ENCODE measurements at places on chromosomes 6 and 20. TPM values are rescaled to one million over a fixed set of nuclear protein-coding genes. Genes with fewer than 3 reads are reported as not detected.

DNA sequence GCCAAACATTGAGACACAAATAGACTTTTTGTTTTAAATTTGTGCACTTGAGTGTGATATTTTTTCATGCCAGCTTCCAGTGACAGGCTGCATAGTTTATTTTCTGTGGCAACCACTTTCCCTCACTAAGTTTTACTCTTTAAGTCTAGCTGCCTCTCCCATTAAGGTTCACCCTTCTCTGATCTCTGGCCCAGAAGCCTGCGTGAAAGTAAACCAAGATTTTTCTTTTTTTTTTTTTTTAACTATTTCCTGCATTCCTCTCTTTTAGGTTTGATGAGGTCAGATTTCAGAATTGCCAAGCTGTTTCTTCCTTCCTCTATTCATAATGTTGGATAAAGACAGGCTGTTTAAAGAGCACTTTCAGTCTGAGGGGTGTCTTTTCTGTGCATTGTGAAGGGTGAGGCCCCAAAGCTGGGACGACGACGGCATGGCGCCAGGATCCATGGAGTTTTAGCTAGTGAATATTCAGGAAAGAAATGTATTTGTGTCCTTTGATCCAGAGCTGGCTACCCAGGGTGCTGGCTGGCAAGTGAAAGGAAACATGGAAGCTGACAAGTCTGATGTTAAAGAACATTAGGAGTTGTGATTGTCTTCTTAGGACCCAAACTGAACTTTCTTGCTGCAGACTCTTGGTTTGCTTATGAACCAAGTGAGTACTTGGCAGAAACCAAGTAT is 50.7 kb downstream of the DOK5 start:
- peak; percentile 15 for DNase-seq

DNA sequence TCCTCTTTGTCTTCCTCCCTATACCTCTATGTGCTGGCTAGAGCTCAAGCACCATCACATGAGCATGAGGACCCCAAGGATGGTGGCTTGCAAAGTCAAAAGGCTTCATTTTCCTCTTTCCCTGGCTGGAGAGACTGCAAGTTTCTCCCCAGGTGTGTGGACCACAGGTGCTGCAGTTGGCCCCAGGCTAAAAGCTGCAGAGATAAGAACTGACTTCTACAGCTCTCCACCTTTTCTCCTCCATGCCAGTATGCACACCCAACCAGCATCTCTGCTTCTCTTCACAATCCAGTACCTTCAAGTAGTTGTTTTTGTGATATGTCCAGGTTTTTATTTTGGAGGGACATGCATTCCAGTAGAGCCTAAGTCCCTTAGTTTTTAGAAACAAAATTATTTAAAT is 29.1 kb downstream of the PRKN start:
- no peak for DNase-seq

DNA sequence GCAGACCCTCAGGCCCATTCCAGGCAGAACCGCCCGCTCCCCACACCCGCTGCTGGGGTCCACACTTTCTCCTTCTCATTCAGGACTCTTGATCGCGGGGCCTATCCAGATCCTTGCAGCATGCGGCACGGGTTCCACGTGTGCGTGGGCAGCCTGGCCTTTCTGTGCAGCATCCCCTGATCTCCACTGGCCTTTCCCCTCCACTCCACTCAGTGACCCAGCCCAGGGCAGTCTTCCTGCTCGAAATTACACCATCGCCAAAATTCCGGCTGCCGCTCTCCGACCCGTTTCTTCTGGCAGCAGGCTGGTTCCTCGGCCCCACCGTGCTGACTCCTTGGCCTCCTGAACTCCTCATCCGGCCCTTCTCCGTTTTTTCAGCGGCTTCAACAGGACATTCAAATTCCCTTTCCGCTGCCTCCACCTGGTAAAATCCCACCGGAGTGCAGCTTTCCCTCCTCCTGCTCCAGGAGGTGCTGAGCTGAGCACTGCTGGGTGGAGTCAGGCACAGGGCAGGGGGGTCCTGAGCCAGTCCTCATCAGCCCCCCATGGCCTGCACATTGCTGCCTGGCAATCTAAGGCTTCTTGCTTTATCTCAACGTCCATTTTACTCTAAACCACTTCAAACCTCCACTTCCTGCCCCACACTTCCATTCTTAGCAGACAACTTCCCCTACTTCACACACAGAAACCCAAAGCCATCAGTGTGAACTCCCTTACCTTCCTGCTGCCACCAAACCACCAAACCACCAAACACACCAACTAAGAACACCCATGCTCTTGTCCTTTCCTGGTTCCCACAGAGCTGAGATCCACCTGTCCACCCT is 9.0 kb downstream of the SFT2D1 start:
- no peak for DNase-seq

DNA sequence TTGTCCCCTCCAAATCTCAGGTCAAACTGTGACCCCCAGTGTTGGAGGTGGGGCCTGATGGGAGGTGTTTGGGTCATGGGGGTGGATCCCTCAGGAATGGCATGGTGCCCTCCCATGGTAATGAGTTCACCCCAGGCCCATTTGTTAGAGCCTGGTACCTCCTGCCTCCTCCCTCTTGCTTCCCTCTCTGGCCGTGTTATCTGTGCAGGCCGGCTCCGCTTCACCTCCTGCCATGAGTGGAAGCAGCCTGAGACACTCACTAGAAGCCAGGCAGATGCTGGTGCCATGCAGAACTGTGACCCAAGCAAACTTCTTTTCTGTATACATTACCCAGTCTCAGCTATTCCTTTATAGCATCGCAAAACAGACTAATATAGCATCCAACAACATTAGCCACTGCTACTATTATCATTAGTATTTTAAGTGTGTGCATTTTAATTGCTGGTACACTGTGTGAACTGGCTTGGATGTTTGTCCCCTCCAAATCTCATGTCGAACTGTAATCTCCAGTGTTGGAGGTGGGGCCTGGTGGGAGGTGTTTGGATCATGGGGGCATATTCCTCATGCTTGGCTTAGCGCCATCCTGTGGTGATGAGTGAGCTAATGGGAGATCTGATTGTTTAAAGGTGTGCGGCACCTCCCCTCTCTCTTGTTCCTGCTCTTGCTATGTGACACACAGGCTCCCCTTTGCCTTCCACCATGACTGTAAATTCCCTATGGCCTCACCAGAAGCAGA is 12.2 kb upstream of the OSER1 start:
- no peak for DNase-seq

DNA sequence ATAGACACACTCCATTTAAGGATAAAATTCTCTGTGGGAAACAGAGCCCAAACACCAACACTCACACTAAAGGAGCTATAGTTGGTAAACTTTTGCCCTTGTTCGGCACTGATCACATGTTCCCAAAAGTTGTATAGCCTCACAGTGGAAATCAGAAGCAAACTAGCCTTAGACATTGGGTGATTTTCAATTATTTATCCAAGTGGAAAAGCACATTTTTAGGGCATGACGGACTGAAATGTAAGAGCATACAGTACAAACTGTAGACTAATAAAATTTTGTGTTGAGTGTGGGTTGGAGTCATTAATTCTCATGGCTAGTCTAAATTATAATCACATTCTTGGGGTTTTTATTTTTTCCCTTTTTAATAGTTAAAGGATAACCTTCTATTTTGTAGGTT is 202.4 kb downstream of the MOXD1 start:
- peak; percentile 28 for DNase-seq

The DDO gene
- total RNA-seq, result 0.89 TPM

- DNase-seq, result no peak
Observed at GRCh38 chr6:134318236-134318973, 493 bp upstream of the SGK1 start.

DNA sequence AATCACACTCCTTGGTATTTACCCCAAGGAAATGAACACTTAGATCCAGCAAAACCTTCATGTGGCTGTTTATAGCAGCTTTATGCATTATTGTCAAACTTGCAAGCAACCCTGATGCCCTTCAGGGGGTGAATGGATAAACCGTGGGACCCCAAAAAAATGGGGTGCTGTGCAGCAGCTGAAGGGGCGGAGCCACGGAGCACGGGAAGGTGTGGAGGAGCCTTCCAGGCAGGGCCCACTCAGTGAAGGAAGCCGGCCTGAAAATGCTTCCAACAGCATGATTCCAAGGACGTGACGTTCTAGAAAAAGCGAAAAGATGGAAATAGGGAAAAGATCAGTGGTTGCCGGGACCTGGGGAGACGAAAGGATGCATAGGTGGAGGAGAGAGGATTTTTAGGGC is 25.6 kb upstream of the FRMD1 start:
- no peak for DNase-seq

DNA sequence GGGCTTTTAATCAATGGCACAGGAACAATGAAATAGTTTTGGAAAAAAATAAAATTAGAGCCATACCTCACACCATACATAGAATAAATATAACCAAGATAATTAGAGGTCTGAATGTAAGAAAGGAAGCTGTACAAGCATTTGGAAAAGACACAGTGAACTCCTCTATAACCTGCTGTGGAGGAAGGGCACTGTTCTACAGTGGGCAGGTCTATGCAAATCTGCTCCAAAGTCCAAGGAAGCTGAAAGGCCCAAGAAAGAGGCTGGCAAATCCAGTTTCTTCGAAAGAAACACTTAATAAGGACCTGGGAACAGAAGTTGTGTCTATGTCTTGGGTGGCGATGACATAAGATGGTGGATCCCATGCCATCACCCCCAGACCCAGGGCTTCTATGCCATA is 169.4 kb upstream of the RALGAPA2 start:
- DNase-seq, result no peak

The GRM4 gene
- total RNA-seq, result not detected

- no peak for DNase-seq
Observed at GRCh38 chr6:111210194-111210728, 123.0 kb downstream of the SLC16A10 start.

The UNC5CL gene
- total RNA-seq, result not detected

DNA sequence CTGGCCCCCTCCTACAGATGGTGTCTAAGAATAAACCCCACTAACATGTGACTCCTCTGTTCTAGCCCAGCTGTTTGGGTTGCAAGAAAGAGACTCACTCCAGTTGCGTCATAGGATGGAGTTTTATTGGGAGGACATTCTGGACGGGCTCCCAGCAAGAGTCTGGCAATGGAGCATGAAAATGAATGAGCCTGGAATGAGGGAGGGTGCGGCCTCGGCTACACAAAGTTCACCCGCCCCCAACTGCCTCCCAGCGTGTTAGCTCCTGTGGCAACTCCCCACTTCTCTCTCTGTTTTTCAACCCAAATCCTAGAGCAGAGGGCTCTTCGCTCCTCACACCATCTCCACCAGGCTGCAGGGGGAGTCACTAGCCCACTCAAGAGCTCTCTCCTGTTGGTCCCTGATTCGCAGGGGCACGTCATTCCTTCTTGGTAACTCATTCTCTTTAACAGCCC is 5.1 kb upstream of the ADAM33 start:
- peak; percentile 80 for DNase-seq

DNA sequence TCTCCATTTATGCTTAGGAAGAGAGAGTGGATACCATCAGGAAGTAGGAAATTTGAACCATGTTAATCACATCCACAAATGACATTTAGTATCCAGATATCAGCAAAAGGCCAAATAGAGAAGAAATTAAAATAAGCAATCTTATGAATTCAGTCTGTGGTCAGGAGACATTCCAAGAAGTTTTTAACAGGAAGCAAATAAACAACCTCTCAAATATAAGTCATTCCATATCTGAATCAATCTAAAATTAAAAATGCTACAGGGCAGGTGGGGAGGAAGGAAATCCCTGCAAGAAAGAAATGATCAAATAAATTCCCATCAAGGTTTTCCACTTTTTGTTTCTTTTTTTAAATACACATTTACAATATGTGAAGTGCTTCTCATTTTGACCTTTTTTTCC is 520.6 kb downstream of the LMBRD1 start:
- no peak for DNase-seq

The B3GALT4 gene
- total RNA-seq, result 0.49 TPM

- DNase-seq, result peak; percentile 72
Observed at GRCh38 chr6:168370310-168370991, 50.9 kb upstream of the DACT2 start.

GRCh38 chr6:148342350-148343046 is at the start of gene SASH1:
SASH1 (plus strand) TSS chr6:148342838; CDS start chr6:148343068, 230 bp downstream.
- peak; percentile 61 for DNase-seq

DNA sequence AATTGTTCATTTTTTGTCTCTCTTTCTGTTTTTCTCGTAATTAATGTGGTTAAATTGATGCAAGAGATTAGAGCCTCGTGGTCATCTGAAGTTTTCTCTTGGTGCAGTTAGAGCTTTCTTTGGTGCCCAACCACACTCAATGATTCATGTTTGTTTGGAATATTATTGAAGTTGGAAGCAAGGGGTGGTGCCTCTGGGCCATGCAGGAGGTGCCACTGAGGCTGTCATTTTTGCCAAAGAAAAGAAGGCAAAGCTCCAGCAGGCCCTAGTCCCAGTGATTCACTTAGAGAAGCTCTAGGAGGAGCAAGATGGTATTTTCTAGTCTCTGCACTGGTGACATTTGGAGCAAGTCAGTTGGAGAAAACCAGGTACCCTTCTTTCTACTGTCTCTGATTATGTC is 144.5 kb upstream of the RALGAPA2 start:
- DNase-seq, result peak; percentile 75

The CCNC gene
- total RNA-seq, result 129 TPM

- DNase-seq, result peak; percentile 74
Observed at GRCh38 chr6:14037402-14038277, 79.9 kb upstream of the CD83 start.

GRCh38 chr20:19867074-19867473 is 109.0 kb downstream of the RIN2 start:
- no peak for DNase-seq
